ENCODE measurements at places on chromosomes 13 and 19. TPM values are rescaled to one million over a fixed set of nuclear protein-coding genes. Genes with fewer than 3 reads are reported as not detected.
A peak's percentile ranks its signal among the peaks of the same experiment; 100 is the strongest.

- no peaks in the 10 kb centered on the region for H3K27me3 ChIP-seq
- no peak overlapping the region for H3K4me3 ChIP-seq
- no peaks in the 10 kb centered on the region for H3K4me1 ChIP-seq
- H3K27ac ChIP-seq, result no peak overlapping the region
These were observed 175.8 kb downstream of the DCT start for GRCh38 chr13:94303644-94304174.

GRCh38 chr13:27353708-27354107, 70.7 kb upstream of the GTF3A start:
- no peak for DNase-seq
- no peaks in the 10 kb centered on the region for H3K4me1 ChIP-seq
- H3K4me3 ChIP-seq, result no peak overlapping the region
- H3K27ac ChIP-seq, result no peak overlapping the region

- peak within 1 kb of the TSS; percentile 37 for H3K4me3 ChIP-seq
- H3K27me3 ChIP-seq, result no peaks in the 10 kb centered on the region
- peak within 1 kb of the TSS; percentile 29 for H3K27ac ChIP-seq
- peak; percentile 89 for DNase-seq
- no peaks in the 10 kb centered on the region for H3K4me1 ChIP-seq
These were observed at the start of gene ZSCAN1 for GRCh38 chr19:58033741-58034476. Gene ZSCAN1, plus strand, starts transcription at chr19:58034025. Its CDS starts 3,812 bp downstream, at chr19:58037837.

GRCh38 chr13:23656637-23657371, 86.6 kb downstream of the TNFRSF19 start:
- H3K36me3 ChIP-seq, result no peaks in the 10 kb centered on the region
- no peaks in the 10 kb centered on the region for H3K27me3 ChIP-seq
- peaks cover 9% of the 10 kb centered on the region for H3K4me1 ChIP-seq
- DNase-seq, result no peak
- H3K4me3 ChIP-seq, result no peak overlapping the region

Gene ZNF429
- 22.7 TPM for total RNA-seq

Gene AP1M2
- 28.1 TPM for total RNA-seq

Gene URAD
- not detected for total RNA-seq

Gene KCNRG
- total RNA-seq, result 3.9 TPM

Gene KIR2DL4
- total RNA-seq, result not detected

Gene ZNF296
- 0.87 TPM for total RNA-seq

Gene CCL25
- total RNA-seq, result not detected

Measured in prostate gland (tissue), 2 donors.